ENCODE measurements at places on chromosomes 7 and 10. TPM values are rescaled to one million over a fixed set of nuclear protein-coding genes. Genes with fewer than 3 reads are reported as not detected.

DNA sequence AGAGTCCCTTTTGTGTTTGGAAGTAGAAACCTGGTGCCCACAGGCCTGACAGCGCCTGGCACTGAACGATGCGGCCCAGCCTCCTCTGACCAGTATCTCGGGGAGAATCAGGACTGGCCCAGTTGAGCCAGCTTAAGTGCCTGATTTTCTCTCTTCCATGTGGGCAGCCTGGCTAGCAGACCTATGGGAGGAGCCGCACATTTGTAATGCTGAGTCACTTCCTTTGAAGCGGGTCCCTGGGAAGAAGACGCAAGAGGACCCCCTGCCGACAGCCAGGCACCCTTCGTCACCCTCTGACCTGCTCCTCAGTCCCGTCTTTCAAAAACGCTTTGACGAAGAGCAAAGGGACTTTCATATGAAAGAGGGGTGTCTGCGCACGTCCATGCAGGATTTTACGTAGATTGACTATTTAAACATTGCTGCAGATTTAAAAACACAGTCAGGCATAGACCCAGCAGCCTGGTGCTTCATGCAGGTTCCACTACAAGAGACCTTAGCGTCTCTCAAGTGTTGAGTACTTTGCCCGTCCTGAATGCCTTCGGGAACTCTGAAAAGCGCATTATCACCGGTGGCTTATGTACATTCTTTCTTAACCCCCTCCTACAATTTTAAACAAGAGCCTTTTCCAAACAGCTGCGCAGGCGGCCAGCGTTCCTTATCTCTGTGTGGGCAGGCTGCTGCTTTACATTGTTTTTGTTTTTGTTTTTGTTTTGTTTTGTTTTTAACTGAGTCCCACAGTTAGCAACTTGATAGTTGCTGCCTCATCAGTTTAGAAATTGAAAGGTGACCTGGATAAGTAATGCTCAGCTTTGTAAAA lies 36.5 kb upstream of the AP5Z1 start:
- no peaks in the 10 kb centered on the region for H3K27me3 ChIP-seq
- peaks cover 14% of the 10 kb centered on the region for H3K4me1 ChIP-seq
- no peak for DNase-seq
- H3K27ac ChIP-seq = no peak overlapping the region
- H3K36me3 ChIP-seq = peaks cover 2% of the 10 kb centered on the region
- H3K4me3 ChIP-seq = no peak overlapping the region

DNA sequence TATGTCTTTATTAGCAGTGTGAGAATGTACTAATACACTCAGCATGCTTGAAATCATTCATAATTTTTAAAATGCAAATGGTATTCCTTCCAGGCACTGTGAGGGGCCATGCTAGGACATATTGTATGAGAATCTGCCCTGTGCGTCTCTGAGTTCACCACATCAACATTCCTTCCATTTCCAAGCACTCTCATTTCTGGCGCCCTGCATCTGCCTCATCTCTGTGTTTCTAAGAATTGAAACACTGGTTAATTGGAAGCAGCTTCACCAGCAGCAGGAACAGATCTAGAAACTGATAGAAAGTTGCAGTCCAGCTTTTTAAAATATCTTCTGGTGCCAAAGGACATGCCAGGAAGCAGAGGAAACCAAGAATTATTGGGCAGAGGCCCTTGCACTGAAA lies 555.9 kb upstream of the DPP6 start:
- H3K4me1 ChIP-seq = no peaks in the 10 kb centered on the region
- DNase-seq = no peak
- no peak overlapping the region for H3K4me3 ChIP-seq
- H3K27ac ChIP-seq = no peak overlapping the region

DNA sequence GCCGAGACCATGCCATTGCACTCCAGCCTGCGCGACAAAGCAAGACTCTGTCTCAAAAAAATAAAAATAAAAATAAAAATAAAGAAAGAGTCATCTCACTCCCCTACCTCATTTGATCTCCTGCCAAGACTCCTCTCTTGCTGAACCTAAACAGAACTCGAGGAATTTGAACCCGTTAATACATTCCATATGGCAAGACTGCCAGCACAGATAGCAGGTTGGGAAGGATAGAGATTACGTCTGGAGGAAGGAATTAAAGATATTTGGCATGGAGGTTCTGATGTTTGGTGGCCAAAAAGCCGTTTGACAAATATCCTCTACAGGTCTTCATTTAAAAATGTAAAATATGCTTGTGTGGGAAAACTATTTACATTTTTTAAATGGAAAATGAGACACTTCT lies 549.6 kb downstream of the HTR7 start:
- no peaks in the 10 kb centered on the region for H3K36me3 ChIP-seq
- H3K27me3 ChIP-seq = no peaks in the 10 kb centered on the region
- no peak overlapping the region for H3K27ac ChIP-seq
- no peak overlapping the region for H3K4me3 ChIP-seq
- no peaks in the 10 kb centered on the region for H3K4me1 ChIP-seq

DNA sequence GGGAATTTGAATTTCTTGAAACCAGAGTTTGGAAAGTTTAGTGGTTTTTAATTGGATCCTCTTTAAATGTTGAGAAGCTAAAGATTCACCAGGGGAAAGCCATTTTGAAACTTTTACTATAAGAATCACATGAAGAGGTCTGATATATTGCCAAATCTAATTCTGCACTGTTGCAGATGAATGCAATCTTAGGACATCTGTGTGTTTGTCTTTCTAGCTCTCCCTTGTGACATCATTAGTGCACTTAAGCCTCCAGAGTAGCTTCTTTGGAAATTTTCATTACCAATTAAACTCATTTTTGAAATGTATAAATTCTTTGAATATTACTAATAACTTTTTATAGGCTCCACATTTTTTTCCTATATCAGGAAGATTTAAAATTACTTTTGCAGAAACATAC lies 160.2 kb downstream of the BICC1 start:
- no peak overlapping the region for H3K4me3 ChIP-seq
- no peak overlapping the region for H3K27ac ChIP-seq
- H3K36me3 ChIP-seq = no peaks in the 10 kb centered on the region
- H3K4me1 ChIP-seq = no peaks in the 10 kb centered on the region
- H3K27me3 ChIP-seq = no peaks in the 10 kb centered on the region
- DNase-seq = no peak

- H3K27me3 ChIP-seq = peaks cover 10% of the 10 kb centered on the region
- H3K36me3 ChIP-seq = no peaks in the 10 kb centered on the region
- H3K27ac ChIP-seq = no peak overlapping the region
- H3K4me1 ChIP-seq = no peaks in the 10 kb centered on the region
- no peak for DNase-seq
- no peak overlapping the region for H3K4me3 ChIP-seq
These were observed 6.0 kb downstream of the TFPI2 start for GRCh38 chr7:93884541-93884940.

- H3K4me1 ChIP-seq = no peaks in the 10 kb centered on the region
- DNase-seq = no peak
- H3K27me3 ChIP-seq = no peaks in the 10 kb centered on the region
- no peak overlapping the region for H3K4me3 ChIP-seq
- H3K27ac ChIP-seq = no peak overlapping the region
These were observed 7.8 kb downstream of the PROSER2 start for GRCh38 chr10:11830836-11831519.

Gene NUPR2
- total RNA-seq = not detected

Gene PARP12
- total RNA-seq = 160 TPM

- H3K4me1 ChIP-seq = no peaks in the 10 kb centered on the region
- no peak overlapping the region for H3K27ac ChIP-seq
- no peaks in the 10 kb centered on the region for H3K36me3 ChIP-seq
- no peak overlapping the region for H3K4me3 ChIP-seq
- no peak for DNase-seq
These were observed 62.7 kb downstream of the LRRC4 start for GRCh38 chr7:127968547-127968946.

DNA sequence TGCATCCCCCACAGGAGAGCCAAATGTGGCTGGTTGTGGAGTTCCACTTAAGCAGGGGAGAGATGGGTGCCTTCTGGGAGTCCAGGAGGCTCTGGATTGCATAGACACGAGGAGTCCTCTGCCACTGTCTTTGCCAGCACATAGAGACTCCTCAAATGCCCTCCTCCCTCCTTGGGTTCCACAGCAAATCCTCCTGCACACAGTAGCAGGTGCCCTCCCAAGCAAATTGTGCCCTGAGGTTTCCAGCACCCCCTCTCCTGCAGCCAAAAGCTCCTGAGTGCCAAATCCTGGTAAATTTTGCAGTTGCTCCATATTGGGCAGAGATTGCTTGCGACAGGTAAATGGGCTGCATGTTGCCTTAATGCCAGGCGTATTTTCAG lies 5.8 kb downstream of the EVX1 start:
- H3K4me1 ChIP-seq = peaks cover 80% of the 10 kb centered on the region
- no peak overlapping the region for H3K4me3 ChIP-seq
- DNase-seq = no peak
- peaks cover 98% of the 10 kb centered on the region for H3K27me3 ChIP-seq
- H3K36me3 ChIP-seq = no peaks in the 10 kb centered on the region
- H3K27ac ChIP-seq = no peak overlapping the region

DNA sequence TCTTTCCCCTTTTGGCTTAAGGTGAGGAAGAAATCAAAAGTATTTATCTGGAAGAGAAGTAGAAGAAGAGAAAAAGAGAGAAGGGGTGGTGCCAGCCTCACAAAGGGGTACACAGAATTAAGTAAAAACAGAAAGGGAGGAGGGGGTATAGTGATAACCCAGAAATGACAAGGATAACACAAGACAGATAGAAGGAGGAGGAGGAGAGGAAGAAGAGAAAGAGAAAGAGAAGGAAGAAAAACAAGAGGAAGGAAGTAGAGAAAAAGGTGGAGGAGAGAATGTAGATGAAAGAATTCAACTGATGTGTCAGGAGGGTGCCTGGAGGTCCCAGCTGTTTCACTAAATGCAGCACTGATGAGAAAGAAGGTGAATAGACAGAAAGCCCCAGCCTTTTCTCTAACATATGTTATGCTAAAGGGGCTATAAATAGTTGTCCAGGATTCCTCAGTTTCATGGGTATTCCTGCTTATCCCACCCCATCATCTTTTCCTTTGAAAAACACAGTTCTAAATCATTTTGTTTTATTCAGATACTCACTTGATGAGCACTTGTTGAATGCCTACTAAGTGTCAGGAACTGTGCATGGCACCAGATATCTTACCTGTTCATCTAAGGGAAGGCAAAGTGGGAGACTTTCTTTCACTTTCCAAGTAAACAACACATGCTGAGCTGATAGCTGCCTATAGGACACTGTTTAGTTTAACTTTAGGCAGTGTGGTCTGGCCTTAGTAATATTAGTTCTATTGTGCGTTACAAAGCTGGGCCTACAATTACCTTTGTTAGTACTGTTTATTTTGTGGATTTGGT lies 8.0 kb downstream of the SEMA3E start:
- H3K27me3 ChIP-seq = no peaks in the 10 kb centered on the region
- no peaks in the 10 kb centered on the region for H3K36me3 ChIP-seq
- H3K4me3 ChIP-seq = no peak overlapping the region
- no peak for DNase-seq
- no peak overlapping the region for H3K27ac ChIP-seq
- H3K4me1 ChIP-seq = no peaks in the 10 kb centered on the region

- H3K27me3 ChIP-seq = no peaks in the 10 kb centered on the region
- no peak overlapping the region for H3K27ac ChIP-seq
- H3K36me3 ChIP-seq = no peaks in the 10 kb centered on the region
- H3K4me3 ChIP-seq = no peak overlapping the region
- H3K4me1 ChIP-seq = peaks cover 11% of the 10 kb centered on the region
These were observed 11.5 kb upstream of the NPFFR1 start for GRCh38 chr10:70295321-70295720.

DNA sequence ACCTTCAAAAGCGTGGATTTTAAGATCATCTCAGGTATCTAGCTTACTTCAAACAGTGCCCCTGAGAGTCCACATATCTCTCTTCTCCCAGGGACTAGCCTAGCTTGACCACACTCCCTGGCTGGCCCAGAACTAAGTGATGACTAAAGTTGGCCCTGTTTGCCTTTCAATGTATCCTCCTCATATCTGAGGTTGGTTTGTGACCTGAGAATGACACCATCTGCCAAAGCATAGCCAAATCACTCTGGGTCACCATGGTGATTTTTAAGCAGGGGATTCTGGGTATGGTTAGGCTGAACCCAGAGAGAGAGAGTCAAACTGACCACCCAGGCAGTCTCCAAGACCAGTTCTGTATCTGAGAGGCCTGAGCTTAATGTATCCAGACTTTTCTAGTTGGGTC lies 16.2 kb downstream of the CNNM1 start:
- H3K4me3 ChIP-seq = no peak overlapping the region
- peaks cover 3% of the 10 kb centered on the region for H3K27me3 ChIP-seq
- no peaks in the 10 kb centered on the region for H3K36me3 ChIP-seq
- no peaks in the 10 kb centered on the region for H3K4me1 ChIP-seq

DNA sequence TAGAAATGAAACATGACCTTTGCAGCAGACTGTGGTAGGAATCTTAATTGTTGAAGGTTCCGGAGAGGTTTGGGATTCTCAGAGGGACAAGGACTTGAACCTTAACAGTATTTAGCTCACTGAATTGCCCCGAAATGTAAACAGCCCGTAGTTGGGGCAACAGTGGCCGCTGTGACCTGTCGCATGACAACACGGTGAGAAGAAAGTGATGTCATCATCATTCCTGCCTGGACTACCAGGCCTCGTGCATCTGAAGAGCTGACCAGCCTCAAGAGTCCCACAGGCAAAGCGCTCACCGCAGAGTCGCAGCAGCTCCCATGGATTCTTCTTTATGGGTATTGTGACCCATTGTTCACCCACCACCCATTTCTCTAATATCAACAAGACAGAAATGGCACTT lies 250.6 kb downstream of the KLF6 start:
- DNase-seq = no peak
- no peak overlapping the region for H3K27ac ChIP-seq
- no peaks in the 10 kb centered on the region for H3K36me3 ChIP-seq
- H3K27me3 ChIP-seq = no peaks in the 10 kb centered on the region

Gene AOAH
- total RNA-seq = 4.7 TPM

Gene NUTM2E
- 0.63 TPM for total RNA-seq

DNA sequence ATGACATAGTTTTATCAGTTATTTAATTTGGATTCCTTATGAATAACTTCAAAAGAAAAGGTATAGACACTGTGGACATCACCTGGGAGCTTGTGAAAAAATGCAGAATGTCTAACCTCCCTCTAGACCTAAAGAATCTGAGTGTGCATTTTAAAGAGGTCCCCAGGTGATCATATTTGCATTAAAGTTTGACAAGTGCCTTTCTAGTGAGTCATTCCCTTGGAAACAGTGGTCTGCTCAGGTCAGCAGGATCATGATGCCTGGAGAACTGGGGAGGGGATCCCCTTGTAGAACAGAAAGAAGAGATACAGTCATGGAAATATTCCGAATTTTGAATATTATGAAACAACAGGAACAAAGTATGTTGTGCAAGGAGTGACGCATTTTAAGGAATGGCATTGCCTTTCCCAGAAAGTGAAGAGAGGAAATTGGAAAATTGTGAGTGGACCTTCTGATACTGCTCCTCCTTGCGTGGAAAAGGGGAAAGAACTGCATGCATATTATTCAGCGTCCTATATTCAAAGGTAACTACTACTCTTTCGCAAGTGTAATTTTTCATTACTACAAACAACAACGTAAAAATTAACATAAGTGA lies 4.6 kb downstream of the STEAP2 start:
- peaks cover 10% of the 10 kb centered on the region for H3K4me1 ChIP-seq
- no peak for DNase-seq
- H3K27ac ChIP-seq = no peak overlapping the region
- H3K36me3 ChIP-seq = no peaks in the 10 kb centered on the region
- no peak overlapping the region for H3K4me3 ChIP-seq
- peaks cover 17% of the 10 kb centered on the region for H3K27me3 ChIP-seq

- peaks cover 9% of the 10 kb centered on the region for H3K36me3 ChIP-seq
- peak; percentile 44 for DNase-seq
- no peaks in the 10 kb centered on the region for H3K4me1 ChIP-seq
These were observed 112.0 kb downstream of the NEURL1 start for GRCh38 chr10:103605359-103606096.

GRCh38 chr10:27531336-27531847 lies 27.3 kb downstream of the RAB18 start:
- H3K4me1 ChIP-seq = no peaks in the 10 kb centered on the region
- peaks cover 12% of the 10 kb centered on the region for H3K36me3 ChIP-seq
- H3K4me3 ChIP-seq = no peak overlapping the region
- no peaks in the 10 kb centered on the region for H3K27me3 ChIP-seq
- no peak overlapping the region for H3K27ac ChIP-seq

Gene PRSS37
- not detected for total RNA-seq

All from B cell (primary cell).